SIG-M5 (cell line): ENCODE measurements at places on chromosomes 11 and 22.

GRCh38 chr11:125724125-125724524 lies 22.0 kb upstream of the PATE1 start:
- no peak for DNase-seq

GRCh38 chr11:3230636-3231549 lies 1.3 kb downstream of the MRGPRE start:
- no peak for DNase-seq

DNA sequence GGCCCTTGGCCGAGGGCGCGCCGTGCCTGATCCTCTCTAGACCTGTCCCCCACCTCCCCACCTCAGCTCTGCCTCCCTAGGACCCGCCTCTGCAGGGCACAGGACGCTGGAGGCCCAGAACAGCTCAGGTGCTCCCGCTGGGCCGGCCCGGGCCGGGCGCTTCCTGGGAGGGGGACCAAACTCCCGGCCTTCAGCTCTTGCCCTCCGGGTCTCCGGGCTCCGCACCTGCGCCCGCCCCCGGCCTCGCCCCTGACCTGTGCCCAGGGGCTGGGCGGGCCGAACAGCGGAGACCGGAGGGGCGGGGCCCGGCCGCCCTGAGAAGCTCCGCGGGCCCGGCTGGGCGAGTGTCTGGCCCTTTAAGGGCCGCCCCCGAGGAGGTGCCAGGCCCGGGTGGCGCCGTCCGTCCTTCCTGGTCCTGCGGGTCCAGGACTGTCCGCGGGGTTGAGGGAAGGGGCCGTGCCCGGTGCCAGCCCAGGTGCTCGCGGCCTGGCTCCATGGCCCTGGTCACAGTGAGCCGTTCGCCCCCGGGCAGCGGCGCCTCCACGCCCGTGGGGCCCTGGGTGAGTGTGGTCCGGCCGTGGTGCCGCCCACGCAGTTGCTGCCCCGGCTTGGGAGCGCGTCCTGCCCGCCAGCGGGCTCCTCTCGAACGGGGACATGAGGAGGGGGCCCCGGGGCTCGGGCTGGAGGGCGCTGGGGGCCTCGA lies at the start of gene SSH3:
TSS of gene SSH3 (plus strand) at position 399 of the 703 bp plus-strand sequence. CDS start at position 495, 96 bp downstream.
- no peak for DNase-seq

- DNase-seq: no peak
Measured at GRCh38 chr11:67045314-67045713, 11.3 kb upstream of the RHOD start.

DNA sequence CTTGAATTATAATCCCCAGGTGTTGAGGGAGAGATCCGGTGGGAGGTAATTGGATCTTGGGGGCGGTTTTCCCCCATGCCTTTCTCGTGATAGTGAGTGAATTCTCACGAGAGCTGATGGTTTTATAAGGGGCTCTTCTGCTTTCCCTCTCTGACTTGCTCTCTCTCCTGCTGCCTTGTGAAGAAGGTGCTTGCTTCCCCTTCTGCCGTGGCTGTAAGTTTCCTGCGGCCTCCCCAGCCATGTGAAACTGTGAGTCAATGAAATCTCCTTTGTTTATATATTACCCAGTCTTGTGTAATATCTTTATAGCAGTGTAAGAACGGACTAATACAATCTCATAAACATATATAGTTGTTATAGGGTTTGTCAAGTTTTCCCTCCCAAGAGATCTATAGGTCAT lies 32.8 kb downstream of the KCNE3 start:
- peak; percentile 23 for DNase-seq

- DNase-seq: peak; percentile 9
Measured at GRCh38 chr11:95088946-95089619, 563 bp upstream of the ENDOD1 start.

GRCh38 chr22:17501679-17502285 lies 61.5 kb upstream of the SLC25A18 start:
- no peak for DNase-seq

DNA sequence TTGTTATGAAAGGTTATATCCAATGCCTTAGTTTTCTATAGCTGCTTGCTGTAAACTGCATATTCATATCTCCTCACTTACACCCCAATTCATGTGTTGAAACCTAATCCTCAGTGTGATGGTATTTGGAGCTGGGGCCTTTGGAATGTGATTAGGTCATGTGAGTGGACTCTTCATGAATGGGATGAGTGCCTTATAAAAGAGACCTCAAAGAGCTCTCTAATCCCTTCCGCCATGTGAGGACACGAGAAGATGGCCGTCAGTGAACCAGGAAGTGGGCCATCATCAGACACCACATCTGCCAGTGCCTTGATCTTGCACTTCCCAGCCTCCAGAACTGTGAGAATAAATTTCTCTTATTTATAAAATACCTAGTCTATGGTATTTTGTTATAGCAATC lies 79.3 kb downstream of the CYP2R1 start:
- DNase-seq: no peak

GRCh38 chr11:79028225-79028624 lies 412.6 kb downstream of the TENM4 start:
- DNase-seq: no peak

GRCh38 chr11:66708094-66708493 lies 20.9 kb downstream of the SPTBN2 start:
- no peak for DNase-seq

GRCh38 chr11:117345039-117345438 lies 17.4 kb downstream of the CEP164 start:
- DNase-seq: no peak

GRCh38 chr11:29538339-29539036 lies 478.3 kb downstream of the KCNA4 start:
- no peak for DNase-seq

DNA sequence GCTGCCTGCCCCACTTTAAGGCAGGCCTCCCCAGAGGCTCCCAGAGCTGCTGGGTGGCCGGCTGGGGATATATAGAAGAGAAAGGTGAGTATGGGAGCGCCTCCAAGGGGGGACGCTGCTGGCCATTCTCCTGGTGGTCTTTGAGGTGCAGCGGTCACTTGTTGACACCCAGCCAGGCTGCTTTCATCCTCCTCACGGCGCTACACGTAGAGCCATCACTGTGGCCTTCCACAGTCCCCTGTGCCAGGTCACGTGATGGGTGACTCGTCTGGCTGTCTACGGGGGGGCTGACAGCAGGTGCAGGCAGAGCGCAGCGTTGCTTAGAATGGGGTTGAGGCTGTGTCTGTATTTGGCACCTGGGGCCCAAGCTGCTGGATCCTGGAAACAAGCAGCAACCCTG lies 1.9 kb downstream of the ACR start:
- no peak for DNase-seq

- no peak for DNase-seq
Measured at GRCh38 chr11:19275496-19275895, 34.8 kb upstream of the E2F8 start.

- no peak for DNase-seq
Measured at GRCh38 chr22:35008213-35008612, 57.7 kb upstream of the ISX start.

DNA sequence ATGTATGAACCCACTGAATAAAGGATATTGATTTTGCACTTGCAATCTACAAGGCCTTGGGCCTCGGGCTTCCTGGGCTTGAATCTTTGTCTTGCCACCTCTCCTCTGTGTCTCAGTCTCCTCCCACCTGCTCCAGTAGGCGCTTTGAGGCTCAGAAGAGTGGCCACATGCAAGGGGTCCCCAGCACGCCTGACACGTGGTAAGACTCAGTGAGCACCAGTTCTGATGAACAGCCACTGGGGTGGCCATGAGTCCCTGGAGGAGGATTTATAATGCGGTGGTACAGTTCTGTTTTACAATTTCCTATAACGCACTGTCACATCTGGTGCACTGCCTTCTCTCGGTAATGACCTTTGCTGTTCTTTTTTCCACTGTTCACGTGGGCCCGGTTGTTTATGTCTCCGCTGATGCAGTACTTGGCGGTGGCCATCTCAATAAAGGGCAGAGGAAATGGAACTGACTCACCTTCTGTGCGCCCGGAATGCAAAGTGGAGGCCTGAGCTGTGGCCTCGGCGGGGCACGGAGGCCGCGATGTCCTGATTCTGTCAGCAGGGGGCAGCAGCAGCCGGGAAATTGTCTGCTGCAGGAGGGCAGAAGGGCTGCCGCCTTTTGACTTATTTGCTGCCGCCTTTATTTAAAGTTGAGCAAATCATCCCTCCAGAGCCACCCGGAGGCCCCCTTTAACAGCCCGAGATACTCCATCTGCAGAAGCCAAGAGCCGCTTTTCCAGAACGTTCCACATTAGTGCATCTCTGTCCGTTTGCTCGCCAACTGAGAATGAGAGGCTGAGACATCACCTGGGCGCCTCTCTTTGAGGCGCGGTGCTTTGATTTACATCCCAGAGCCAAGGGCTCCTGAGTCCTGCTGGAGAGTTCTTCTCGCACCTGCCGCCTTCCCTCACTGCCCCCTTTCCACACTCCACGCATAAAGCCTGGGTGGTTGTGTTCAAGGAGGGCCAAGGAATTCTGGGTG lies 6.0 kb upstream of the IFT27 start:
- no peak for DNase-seq

- no peak for DNase-seq
Measured at GRCh38 chr22:40533712-40534378, 102.7 kb downstream of the MRTFA start.

- no peak for DNase-seq
Measured at GRCh38 chr11:118849825-118850224, 33.9 kb upstream of the CXCR5 start.

GRCh38 chr22:28710107-28710506 lies 30.5 kb upstream of the TTC28 start:
- DNase-seq: no peak

DNA sequence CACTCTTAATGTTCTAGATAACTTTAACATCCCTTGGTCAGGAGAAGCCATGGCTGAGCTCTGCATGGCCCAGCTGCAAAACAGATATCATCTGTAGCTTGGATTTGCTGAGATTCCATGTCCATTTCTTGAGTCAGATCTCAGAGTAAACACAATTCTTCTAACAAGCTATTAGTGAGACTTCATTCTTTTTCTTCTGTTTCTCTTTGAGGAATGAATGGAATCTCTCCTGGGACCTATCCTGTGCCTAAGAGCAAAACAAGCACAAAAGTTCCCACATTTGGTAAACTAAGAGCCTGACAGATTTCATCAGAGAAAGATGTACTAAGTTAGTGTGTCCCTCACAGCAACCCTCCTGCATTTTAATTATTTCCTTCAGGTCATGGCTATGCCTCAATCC lies 142.8 kb downstream of the MAML2 start:
- DNase-seq: no peak

GRCh38 chr11:102513869-102514268 lies 16.7 kb downstream of the MMP7 start:
- DNase-seq: no peak

DNA sequence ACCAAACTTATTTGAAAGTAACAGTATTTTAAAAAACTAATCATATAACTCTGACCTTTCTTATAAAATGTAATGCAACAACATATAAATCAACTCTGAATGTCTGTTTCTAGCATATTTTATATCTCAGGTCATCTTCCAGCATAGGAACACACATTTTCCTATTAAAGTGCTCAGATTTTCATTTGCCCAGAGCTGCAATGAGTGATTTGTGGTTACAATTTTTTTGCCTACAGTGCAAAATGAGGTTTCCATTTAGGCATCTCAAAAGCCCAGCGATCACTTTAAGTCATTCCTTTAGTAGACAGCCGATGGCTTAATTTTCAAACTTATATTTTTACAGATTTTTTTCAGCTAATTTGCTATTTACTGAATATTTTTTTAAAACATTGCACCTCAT lies 1.0 kb downstream of the LYVE1 start:
- DNase-seq: no peak
